ENCODE measurements at places on chromosomes 5 and 9.

GRCh38 chr5:142342128-142342981, 17.5 kb upstream of the SPRY4 start:
- DNase-seq, result no peak

GRCh38 chr5:125812651-125813050, 610.6 kb upstream of the GRAMD2B start:
- DNase-seq, result no peak

GRCh38 chr5:78367318-78367991, 7.0 kb downstream of the SCAMP1 start:
- no peak for DNase-seq

DNA sequence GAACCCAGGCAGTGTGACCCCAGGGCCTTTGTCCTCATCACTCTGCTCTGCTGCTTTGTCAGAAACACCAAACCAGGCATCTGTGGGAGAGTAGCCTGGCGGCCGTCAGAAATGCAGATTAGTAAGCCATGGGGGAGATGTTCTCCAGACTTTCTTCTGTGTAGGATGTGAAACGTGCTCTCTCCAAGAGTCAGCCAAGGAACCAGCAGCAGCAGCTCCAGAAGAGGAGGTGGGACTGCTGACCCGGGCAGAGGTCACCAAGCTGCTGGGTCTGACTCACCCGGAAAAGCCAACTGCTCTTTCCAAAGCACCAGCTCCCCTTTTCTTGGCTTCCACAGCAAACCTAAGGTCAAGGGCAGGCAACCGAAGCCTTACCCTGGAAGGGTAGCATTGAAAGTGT, 14.4 kb upstream of the ABLIM3 start:
- DNase-seq, result no peak

Data from CD4-positive, alpha-beta T cell treated with Interleukin-15 for 4 hours (primary cell).